ENCODE measurements at places on chromosomes 3 and 15.

DNA sequence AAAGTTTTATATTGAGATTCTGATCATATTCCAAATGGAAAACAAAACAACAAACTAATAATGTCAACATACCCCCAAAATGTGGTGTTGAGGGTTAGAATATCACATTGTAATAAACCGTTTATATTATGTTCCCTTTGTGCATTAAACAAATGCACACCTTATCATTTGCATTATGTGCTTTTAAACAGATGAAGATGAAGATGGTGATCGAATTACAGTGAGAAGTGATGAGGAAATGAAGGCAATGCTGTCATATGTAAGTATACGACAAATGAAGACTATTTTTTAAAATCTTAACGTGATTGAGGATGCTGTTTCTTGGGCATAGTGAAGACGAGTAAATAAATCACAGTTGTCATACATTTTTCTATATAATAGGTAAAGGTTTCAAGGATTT lies 20.6 kb downstream of the MAP2K5 start:
- DNase-seq, result no peak

DNA sequence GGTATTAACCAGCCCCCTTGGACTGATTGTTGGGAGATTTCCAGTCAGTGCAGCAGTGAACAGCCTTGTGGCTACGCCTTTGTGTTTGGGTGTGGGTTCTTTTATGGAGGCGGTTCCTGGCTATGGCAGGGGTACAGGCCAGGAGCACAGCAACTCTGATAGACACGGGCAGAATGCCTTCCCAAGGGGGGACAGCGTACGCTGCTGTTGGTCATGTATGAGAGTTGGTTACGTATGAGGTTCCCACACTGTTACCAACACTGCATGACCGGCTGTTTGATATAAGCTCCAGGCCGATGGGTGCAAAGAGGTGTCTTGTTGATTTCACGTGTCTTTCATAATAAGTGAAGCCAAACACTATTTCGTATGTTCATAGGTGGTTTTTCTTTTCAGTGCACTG lies 187.8 kb downstream of the NSMCE3 start:
- DNase-seq, result no peak

GRCh38 chr3:168073842-168074605 lies 21.7 kb downstream of the GOLIM4 start:
- DNase-seq, result no peak

- no peak for DNase-seq
These were observed 71.1 kb upstream of the SLC24A5 start for GRCh38 chr15:48049736-48050135.

DNA sequence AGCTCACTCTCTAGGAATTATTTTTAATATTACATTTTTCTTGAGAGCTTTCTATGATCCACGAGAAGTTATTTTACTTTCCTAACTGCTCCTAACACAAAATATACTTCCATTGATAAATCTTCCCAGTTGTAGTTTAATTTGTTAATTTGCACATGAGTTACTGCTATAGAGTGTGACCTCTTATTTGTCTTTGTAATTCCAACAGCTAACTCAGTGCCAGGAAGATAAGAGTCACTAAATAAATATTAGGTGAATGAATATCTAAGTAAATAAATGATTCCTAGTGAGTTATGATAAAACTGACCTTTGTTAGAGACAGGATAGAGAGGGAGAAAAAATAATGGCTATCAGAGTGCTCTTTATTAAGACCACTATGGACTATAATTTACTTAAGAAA lies 319.9 kb downstream of the NAALADL2 start:
- no peak for DNase-seq

DNA sequence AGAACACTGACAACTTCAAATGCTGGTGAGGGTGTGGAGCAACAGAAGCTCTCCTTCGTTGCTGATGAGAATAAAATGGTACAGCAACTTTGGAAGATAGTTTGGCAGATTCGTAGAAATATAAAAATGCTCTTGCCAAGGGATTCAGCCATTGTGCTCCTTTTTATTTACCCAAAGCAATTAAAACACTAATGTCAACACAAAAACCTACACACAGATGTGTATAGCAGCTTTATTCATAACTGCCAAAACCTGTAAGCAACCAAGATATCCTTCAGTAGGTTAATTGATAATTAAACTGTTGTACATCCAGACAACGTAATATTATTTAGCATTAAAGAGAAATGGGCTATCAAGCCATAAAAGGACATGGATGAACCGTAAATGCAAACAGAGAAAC lies 37.8 kb upstream of the LSAMP start:
- DNase-seq, result no peak

GRCh38 chr3:37662785-37663184 lies 198.9 kb upstream of the CTDSPL start:
- no peak for DNase-seq

DNA sequence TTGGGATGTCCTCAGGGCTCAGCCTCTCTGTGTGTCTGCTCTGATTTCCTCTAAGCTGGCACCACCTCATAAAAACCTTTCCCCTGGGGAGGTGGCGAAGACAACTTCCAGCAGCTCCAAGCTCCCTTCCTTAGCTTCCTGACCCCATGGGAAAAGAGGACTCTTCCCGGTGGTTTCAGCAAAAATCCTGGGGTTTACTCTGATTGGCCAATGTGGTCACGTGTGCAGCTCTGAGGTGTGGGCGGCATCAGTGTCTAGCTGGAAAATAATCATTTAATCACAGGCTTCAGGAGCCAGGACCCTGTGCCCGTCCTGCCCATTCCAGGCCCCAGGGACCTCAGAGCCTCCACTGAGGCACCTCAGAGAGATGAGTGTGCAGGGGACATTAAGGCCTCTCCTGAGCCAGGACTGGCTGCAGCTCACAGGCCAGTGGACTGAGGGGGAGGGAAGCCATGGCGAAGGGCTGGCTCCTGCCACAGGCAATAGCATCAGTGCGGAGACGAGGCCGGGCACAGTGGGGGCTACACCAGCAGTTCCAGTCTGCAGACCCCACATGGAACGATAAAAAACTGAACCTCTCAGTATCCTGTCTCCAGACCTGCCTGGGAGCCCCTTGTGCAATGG lies 104.1 kb downstream of the TPRA1 start:
- no peak for DNase-seq

GRCh38 chr15:41683955-41684354 lies 23.8 kb downstream of the MGA start:
- DNase-seq, result no peak

- DNase-seq, result no peak
These were observed 741.0 kb downstream of the MCTP2 start for GRCh38 chr15:94972314-94972713.

GRCh38 chr15:90895571-90896117 lies 7.5 kb upstream of the MAN2A2 start:
- DNase-seq, result peak; percentile 46

Data from glutamatergic neuron (in vitro differentiated cells).